Activated CD4-positive, alpha-beta T cell treated with anti-CD3 and anti-CD28 coated beads, Interleukin-2, amount 50 U/mL, for 24 hours (primary cell): ENCODE measurements at places on chromosomes 1 and 21.
A peak's percentile ranks its signal among the peaks of the same experiment; 100 is the strongest.

- DNase-seq = no peak
These were observed 55.2 kb downstream of the S100B start for GRCh38 chr21:46549650-46550049.

- DNase-seq = peak; percentile 63
These were observed 31.9 kb downstream of the SETD4 start for GRCh38 chr21:36028127-36029069.

- DNase-seq = no peak
These were observed 295.6 kb downstream of the S1PR1 start for GRCh38 chr1:101532377-101532776.

GRCh38 chr1:230147253-230148125 lies 80.5 kb downstream of the GALNT2 start:
- DNase-seq = no peak

DNA sequence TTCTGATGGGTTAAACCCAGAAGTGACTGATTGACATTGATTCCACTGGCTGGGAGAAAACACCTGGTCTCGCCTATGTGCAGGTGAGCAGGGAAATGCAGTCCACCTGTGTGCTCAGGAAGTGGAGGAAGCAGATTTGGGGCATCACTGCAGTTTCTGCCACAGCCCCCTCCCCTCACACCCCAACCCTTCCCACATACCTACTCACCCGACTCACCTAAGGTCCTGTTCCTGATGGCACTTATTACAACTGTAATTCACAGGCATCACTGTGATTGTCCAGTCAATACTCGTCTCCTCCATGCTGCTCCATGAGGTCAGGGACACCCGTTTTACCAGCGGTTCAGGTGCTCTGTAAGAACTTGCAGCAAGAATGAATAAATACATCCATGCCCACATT lies 68.5 kb downstream of the PCP4 start:
- DNase-seq = no peak

DNA sequence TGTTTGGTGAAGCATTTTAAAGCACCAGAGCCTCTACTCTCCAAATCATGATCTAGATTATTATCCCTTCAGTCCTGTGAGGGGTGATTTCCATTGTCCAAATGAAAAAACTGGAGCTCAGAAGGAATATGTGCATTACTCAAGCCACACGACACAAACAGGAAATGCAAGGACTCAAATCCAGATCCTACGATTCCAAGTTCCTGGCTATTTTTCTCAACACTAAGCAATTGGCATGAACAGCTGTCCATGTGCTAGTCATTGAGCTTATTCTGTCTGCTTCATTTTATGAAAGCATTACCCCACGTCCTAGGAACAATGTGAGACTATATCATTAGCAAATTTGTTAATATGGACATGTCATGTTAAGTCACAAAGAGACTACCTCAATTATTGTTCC lies 273.1 kb upstream of the LYPLAL1 start:
- DNase-seq = no peak

- DNase-seq = no peak
These were observed at the start of gene RAB42 for GRCh38 chr1:28591708-28592320. RAB42 (plus strand) TSS chr1:28592265; CDS start chr1:28592512, 247 bp downstream.

DNA sequence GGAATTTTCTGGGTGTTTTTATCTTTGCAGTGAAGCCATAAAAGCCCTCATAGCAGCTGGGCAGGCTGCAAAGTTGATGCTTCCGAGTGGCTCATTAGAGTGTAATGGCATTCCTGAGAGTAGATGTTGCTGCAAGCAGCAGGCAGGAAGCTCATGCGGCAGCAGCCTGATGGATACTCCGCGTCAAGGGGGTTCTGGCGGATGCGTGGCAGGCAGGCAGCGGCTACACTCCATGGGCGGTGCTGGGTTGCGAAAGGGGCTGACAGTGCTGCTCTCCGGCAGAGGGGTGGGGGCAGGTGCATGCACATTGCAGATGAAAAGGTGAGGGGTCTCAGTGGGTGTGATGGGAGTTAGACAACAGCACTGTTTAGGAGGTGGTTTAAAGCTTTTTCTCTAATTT lies 93.2 kb upstream of the AJAP1 start:
- no peak for DNase-seq

DNA sequence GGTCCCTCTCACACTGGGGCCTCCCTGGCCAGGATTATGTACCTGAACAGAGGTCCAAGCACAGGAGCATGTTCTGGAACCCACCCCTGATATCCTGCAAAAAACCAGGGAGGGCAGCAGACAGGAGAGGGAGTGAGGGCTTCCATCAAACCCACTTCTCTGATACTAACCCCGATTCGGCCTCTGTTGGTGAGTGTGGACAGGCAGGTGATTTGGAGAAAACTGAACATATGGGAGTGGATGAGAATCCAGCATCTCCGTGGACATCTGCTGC lies 215.3 kb downstream of the MATN1 start:
- no peak for DNase-seq

DNA sequence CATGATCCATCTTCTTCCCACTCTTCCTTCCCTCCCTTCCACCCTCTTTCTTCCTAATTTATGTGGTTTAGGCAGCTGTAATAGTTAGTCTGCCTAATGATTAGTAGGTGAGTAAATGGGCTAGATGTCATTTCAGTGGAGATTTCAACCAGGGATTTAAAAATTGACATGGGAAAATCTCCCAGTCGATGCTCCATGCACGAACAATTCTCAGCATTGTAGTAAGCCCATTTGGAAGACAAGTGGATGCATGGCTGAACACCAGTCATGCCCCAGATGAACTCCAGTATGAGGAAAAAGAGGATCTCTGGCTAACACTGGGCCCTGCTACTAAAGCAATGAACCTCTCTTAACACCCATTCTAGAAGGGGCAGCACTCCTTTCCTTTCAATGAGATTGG lies 25.3 kb downstream of the CHI3L2 start:
- no peak for DNase-seq

GRCh38 chr1:156165083-156165482 lies 11.7 kb downstream of the SEMA4A start:
- no peak for DNase-seq

- no peak for DNase-seq
These were observed 485.4 kb upstream of the LRRC7 start for GRCh38 chr1:69082312-69082711.

- DNase-seq = no peak
These were observed 75.0 kb downstream of the CD46 start for GRCh38 chr1:207826557-207827487.

- no peak for DNase-seq
These were observed 15.6 kb downstream of the PRKAB2 start for GRCh38 chr1:147156642-147157041.

DNA sequence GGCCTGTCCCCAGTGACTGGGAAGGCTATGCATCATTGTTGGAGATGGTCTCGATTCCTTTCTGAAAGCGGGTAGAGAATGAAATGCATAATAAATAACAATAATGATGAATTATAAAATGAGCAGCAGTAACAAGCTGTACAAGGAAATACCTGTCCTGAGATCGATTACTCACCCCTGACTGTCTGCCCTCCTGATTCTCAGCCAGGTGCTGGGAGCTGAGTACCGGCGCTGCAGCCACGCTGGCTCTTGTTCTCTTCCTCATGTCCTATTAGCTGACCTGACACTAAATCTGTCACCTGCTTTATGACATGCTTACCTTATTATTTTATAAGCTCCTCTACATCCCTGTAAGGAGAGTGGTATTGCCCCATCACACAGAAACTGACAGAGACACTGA lies 3.4 kb downstream of the AGPAT3 start:
- DNase-seq = no peak

DNA sequence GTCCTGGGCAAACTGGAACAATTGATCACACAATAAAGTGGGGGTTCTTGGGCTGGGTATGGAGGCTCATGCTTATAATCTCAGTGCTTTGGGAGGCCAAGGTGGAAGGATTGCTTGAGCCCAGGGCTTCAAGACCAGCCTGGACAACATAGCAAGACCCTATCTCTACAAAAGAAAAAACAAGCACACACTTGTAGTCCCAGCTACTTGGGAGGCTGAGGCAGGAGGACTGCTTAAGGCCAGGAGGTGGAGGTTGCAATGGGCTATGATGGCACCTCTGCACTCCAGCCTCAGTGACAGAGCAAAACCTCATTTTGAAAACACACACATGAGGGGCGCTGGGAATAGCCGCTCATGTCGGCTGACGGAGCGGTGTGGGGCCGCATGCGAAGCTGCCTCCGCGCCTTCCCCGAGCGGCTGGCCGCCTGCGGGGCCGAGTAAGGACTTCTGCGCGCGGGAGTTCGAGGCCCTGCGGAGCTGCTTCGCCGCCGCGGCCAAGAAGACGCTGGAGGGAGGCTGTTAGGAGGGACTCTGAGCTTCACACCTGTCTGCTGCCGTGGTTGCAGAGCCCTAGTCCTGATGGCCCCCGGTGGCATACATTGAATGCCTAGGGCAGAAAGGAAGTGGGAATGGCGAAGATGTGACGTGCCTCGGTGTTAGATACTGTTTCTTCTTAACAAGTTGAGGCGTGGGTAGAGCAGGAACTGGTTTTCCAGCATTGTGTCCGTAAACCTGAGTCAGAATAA lies 59.5 kb downstream of the ACBD3 start:
- no peak for DNase-seq

DNA sequence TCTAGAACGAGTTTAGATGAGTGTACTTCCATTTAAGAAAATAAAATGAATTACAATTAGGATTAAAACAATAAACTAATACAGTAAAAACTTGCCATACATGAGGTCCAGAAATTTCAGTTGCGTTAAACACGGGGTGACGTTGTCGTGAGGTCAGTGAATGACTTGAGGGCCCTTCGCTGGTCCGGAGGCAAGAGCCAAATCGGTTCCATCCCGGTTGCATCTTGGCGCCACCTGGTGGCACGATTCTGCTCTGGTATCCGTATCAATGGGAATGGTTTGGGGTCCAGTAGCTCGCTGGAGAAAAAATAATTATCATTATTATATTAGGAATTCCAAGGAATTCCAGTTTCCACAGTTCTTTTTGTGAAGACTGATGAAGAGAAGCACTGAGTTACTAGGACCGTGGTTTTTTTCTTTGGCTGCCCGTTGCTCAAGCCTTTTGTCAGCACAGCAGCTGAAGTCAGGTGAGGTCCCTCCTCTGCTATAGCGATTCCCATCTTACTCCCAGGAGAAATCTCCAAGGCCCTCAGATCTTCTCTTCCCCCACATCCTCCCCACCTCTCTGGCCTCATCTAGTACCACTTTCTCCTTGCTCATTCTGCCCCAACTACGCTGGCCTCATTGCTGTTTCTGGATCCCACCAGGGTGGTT lies 161.4 kb downstream of the SLC35F3 start:
- peak; percentile 45 for DNase-seq

- DNase-seq = no peak
These were observed 345.3 kb upstream of the VAMP3 start for GRCh38 chr1:7425771-7426170.

DNA sequence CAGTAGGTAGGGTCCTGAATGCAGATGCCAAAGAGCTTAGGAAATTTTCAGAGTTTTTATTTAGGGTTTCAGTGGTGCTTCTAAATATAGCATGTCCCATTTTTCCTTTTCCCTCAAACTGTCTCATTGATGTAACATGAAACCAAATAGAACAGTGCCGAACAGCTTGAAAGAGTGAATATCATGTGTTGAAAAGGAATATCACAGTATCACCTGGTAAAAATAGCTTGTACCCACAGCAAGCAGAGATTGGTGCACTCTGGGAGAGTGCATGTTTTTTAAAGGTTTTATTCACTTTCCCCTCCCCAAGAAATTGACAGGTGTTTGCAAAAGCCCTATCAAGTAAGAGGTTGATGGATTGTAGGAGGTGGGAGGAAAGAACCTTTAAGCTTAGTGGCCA lies 41.9 kb upstream of the ELAVL4 start:
- no peak for DNase-seq

GRCh38 chr1:180444522-180444921 lies 57.9 kb downstream of the ACBD6 start:
- no peak for DNase-seq

- DNase-seq = no peak
These were observed 74.2 kb upstream of the NEK7 start for GRCh38 chr1:198082576-198082975.

DNA sequence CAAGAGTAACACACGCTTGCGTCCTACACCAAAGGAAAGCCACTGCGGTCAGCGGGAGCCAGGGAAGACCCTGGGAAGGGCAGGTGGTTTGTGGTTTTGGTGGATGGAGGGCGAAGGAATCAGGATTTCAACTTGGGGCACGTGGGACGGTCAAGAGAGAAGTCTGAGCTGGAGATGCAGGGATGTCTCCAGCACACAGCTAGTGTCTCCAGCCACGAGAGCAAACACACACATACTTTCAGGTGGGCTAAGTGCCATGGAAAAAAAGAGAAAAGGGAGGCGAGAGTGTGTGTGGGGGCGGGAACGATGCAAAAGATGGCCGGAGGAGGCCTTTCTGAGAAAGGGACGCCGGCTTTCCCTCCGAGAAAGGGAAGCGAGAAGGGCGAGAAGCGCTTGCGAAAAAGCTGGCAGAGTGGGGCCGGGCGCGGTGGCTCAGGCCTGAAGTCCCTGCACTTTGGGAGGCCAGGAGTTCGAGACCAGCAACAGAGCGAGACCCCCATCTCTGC lies 1.4 kb upstream of the SRRM1 start:
- peak; percentile 9 for DNase-seq

- DNase-seq = no peak
These were observed 20.1 kb downstream of the SCAF4 start for GRCh38 chr21:31711745-31712285.

DNA sequence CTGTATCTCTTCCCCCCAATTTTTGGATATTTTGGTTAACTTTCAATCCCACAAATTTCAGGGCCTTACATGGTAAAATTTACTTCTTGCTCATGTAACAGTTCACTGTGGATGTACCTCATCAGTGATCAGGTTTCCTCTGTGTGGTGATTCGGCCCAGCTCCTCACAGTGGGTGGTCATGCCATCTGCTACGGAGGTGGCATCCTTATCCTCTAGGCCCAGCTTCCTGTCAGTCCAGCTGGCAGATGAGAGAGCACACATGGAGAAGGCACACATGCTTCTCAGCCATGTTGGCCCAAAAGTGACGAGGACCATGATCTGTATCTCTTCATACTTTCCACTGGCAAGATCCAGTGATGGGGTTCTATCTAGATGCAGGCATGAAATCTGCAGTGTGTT lies 27.2 kb downstream of the PCBP3 start:
- DNase-seq = no peak

- DNase-seq = no peak
These were observed 46.7 kb upstream of the LBR start for GRCh38 chr1:225474439-225474985.

- no peak for DNase-seq
These were observed 102.8 kb upstream of the GALNT2 start for GRCh38 chr1:229964281-229964680.

GRCh38 chr1:10606064-10606463 lies 131.3 kb downstream of the PEX14 start:
- no peak for DNase-seq
